Activated CD4-positive, alpha-beta memory T cell treated with anti-CD3 and anti-CD28 coated beads for 36 hours (primary cell): ENCODE measurements at places on chromosomes 4 and X. TPM values are rescaled to one million over a fixed set of nuclear protein-coding genes. Genes with fewer than 3 reads are reported as not detected.

GNL3L gene
- total RNA-seq = 45.8 TPM

PAGE2 gene
- not detected for total RNA-seq

FGFRL1 gene
- total RNA-seq = 12.2 TPM

PDGFRA gene
- not detected for total RNA-seq

NWD2 gene
- not detected for total RNA-seq

RTL9 gene
- 0.05 TPM for total RNA-seq

GRCh38 chr4:100742045-100742444, 224.2 kb upstream of the EMCN start:
- no peak for DNase-seq

DNA sequence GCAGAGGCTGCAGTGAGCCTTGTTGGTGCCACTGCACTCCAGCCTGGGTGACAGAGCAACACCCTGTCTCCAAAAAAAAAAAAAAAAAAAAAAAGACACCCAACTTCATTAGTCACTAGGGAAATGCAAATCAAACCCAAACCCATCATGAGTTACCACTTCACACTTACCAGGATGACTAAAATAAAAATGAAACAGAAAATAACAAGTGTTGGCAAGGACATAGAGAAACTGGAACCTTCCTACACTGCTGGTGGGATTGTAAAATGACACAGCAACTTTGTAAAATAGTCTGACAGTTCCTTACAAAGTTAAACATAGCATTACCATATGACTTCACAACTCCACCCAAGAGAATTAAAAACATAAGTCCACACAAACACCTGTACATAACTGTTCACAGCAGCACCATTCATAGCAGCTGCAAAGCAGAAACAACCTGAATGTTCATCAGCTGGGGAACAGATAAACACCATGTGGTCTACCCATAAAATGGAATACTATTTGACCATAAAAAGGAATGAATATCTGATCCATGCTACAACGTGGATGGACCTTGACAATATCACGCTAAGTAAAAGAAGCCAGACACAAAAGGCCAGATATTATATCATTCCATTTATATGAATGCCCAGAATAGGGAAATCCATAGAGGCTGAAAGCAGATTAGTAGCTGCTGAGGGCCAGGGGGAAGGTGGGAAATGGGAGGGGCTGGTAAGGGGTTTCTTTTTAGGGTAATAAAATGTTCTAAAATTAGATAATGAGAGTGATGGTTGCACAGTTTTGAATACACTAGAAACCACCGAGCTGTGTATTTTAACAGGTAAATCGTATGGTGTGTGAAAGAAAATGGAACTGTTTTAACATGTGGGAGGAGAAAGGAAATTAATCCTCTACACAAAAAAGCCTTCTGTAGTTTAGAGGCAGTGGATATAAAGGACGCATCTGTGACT, 18.3 kb downstream of the CD99L2 start:
- DNase-seq = no peak

GRCh38 chr4:139767168-139767567, 101.5 kb downstream of the MGST2 start:
- no peak for DNase-seq

DNA sequence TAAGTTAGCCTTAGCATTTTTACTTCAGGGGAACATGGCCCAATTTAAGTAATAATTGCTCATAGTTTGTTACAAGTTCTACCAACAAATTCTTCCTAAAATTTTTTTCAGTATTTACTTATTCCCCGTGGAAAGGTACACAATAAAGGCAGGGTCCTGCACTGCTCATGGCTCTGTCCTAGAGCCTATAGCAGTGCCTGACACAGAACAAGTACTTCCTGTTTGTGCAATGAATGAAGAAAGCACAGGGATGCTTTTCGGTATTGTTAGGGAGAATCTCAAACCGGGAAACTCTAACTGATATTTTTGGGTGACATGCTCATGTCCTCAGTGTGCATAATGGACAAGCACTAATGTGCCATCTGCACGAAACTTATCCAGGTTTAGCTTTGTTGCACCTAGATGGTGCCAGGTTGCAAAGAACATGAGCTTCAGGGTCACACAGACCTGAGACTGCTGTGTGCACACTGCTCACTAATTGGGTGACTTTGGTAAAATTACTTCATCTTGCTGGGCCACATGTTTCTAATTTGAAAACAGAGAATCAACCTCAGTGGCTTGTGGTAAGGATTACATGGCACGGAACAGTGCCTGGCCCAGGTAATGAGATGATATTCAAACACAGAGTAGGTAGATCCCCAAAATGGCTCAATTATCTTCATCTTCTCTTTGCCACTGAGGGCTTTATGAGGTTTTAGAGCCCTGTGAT, 175.8 kb upstream of the NPY2R start:
- no peak for DNase-seq

- no peak for DNase-seq
Measured at GRCh38 chr4:183635741-183636140, 23.2 kb downstream of the RWDD4 start.

- DNase-seq = peak; percentile 9
Measured at GRCh38 chrX:13179100-13179499, 134.7 kb upstream of the FAM9C start.

GRCh38 chr4:148786699-148787098, 344.5 kb upstream of the NR3C2 start:
- no peak for DNase-seq

- no peak for DNase-seq
Measured at GRCh38 chr4:189001283-189001970, 862.2 kb downstream of the TRIML1 start.

DNA sequence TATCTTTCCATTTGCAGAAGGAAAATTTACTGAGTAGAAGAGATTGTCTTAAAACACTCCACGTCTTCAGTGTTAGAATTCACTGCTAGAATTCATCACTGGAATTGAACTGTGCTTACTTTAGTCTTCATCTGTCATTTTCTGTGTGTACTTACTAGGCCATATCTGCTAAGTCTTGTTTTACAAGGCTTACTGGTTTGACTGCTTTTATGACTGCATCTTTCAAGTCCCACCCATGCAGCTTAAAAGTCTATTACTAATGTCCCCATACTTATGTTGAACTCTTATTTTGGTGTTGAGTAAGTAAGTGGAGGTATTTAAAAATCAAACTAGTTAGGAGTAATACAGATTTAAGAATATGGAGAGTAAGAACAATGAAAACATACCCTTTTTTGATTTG, 14.6 kb downstream of the CLCN3 start:
- no peak for DNase-seq

DNA sequence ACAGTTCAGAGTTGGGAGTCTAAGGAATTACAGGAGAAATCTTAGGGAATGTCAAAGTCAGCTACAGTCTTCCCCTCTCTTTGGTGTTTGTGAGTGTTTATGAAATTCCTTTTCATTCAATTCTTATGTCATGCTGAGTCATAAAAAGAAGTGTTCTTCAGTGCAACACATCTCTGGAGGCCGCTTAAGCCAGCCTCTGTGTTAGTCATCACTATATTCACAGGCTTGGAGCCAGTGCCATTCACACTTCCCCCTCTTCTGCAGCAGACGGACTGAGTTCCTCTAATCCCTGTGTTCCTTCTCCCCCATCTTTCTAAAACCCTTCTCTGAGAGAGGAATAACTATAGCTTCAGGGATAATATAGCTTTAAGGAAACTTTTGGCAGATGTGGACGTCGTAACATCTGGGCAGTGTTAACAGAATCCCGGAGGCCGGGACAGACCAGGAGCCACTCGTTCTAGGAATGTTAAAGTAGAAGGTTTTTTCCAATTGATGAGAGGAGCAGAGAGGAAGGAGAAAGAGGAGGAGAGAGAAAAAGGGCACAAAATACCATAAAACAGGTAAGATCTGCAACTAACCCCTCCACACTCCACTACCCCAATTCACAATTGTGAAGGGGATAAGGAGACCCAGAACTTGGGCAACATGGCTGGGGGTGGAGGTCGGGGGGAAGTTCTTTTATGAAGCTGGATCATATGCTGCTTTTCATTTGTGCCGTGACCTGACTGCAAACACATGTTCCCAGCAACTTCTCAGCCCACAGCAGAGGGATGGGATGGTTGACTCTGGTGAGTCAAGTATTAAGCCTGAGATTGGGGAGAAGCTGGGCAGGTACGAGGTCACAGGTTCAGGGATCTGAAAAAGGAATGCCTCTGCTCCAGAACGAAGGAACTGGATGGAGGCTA, at the start of gene SRPX2:
TSS of gene SRPX2 (plus strand) at position 244 of the 905 bp plus-strand sequence. CDS start 2,124 bp downstream, outside the sequence.
- no peak for DNase-seq

GRCh38 chr4:152045807-152046571, 285.2 kb upstream of the GATB start:
- DNase-seq = no peak

- no peak for DNase-seq
Measured at GRCh38 chrX:33065415-33065814, 145.9 kb downstream of the DMD start.

GRCh38 chrX:85627363-85627762, 247.9 kb upstream of the POF1B start:
- no peak for DNase-seq

GRCh38 chr4:143356493-143356892, 19.8 kb downstream of the GAB1 start:
- no peak for DNase-seq

GRCh38 chrX:1071351-1071750, 141.1 kb downstream of the CRLF2 start:
- DNase-seq = no peak
